ENCODE measurements at places on chromosomes 1 and 21. TPM values are rescaled to one million over a fixed set of nuclear protein-coding genes. Genes with fewer than 3 reads are reported as not detected.

ZBTB37 gene
- 5.5 TPM for total RNA-seq

GJA8 gene
- not detected for total RNA-seq

ADGRB2 gene
- total RNA-seq: 2.2 TPM

TRIM58 gene
- total RNA-seq: 0.32 TPM

OLIG2 gene
- total RNA-seq: not detected

OLFML2B gene
- total RNA-seq: 12.5 TPM

OR10Z1 gene
- not detected for total RNA-seq

AADACL3 gene
- not detected for total RNA-seq

PRELP gene
- total RNA-seq: 115 TPM

ALPL gene
- total RNA-seq: 14.7 TPM

SLC27A3 gene
- total RNA-seq: 31.2 TPM

SEC16B gene
- 1.6 TPM for total RNA-seq

PLA2G2F gene
- total RNA-seq: not detected

HNRNPR gene
- total RNA-seq: 73.5 TPM

FLVCR1 gene
- total RNA-seq: 7.2 TPM

CELA2B gene
- not detected for total RNA-seq

UBE2U gene
- total RNA-seq: not detected

ELAVL4 gene
- not detected for total RNA-seq

S100A8 gene
- total RNA-seq: 62.9 TPM

TOR1AIP1 gene
- 58.3 TPM for total RNA-seq

ALX3 gene
- total RNA-seq: not detected

ADORA3 gene
- 9.2 TPM for total RNA-seq

SERPINC1 gene
- not detected for total RNA-seq

OR2G6 gene
- not detected for total RNA-seq

OR2W3 gene
- total RNA-seq: not detected

CD5L gene
- total RNA-seq: not detected

FAM72D gene
- 0.47 TPM for total RNA-seq

AMY1B gene
- not detected for total RNA-seq

ATF6 gene
- 38.0 TPM for total RNA-seq

PUM1 gene
- total RNA-seq: 121 TPM

TRIM17 gene
- 1.7 TPM for total RNA-seq

PAX7 gene
- not detected for total RNA-seq

VWA5B1 gene
- total RNA-seq: not detected

MARK1 gene
- 7.7 TPM for total RNA-seq

B3GALT5 gene
- total RNA-seq: not detected

LCE3E gene
- not detected for total RNA-seq

CCDC185 gene
- total RNA-seq: not detected

EFHD2 gene
- total RNA-seq: 45.7 TPM

F13B gene
- not detected for total RNA-seq

MAST2 gene
- total RNA-seq: 18.2 TPM

KCNN3 gene
- total RNA-seq: 0.88 TPM

LCE2C gene
- total RNA-seq: not detected

FCGR1A gene
- 63.8 TPM for total RNA-seq

OR6N1 gene
- total RNA-seq: not detected

FAM78B gene
- total RNA-seq: 2.0 TPM

ZBTB8A gene
- total RNA-seq: 6.1 TPM

CAPN9 gene
- not detected for total RNA-seq

CFHR4 gene
- not detected for total RNA-seq

TRPM2 gene
- 9.3 TPM for total RNA-seq

TSPEAR gene
- total RNA-seq: not detected

CELA2A gene
- total RNA-seq: not detected

ELF3 gene
- 0.82 TPM for total RNA-seq

LYSMD1 gene
- 4.1 TPM for total RNA-seq

OLIG1 gene
- total RNA-seq: not detected

Data from omental fat pad (tissue), 4 donors.